Activated CD4-positive, alpha-beta memory T cell treated with anti-CD3 and anti-CD28 coated beads for 36 hours (primary cell): ENCODE measurements at places on chromosomes 7 and 10. TPM values are rescaled to one million over a fixed set of nuclear protein-coding genes. Genes with fewer than 3 reads are reported as not detected.

DNA sequence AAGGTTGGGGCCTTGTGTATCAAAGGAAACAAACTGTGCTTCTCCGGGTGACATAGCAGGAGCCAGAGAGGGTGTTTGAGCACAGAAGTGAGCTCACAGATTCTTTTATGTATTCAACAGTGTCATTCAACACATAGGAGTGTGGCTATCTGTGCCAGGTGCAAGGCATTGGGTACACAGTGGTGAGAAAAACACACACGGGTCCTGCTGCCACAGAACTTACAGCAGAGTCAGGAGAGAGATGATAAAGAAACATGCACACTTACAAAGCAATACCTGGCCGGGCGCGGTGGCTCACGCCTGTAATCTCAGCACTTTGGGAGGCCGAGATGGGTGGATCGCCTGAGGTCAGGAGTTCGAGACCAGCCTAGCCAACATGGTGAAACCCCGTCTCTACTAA, 16.3 kb upstream of the ECHDC3 start:
- no peak for DNase-seq

DNA sequence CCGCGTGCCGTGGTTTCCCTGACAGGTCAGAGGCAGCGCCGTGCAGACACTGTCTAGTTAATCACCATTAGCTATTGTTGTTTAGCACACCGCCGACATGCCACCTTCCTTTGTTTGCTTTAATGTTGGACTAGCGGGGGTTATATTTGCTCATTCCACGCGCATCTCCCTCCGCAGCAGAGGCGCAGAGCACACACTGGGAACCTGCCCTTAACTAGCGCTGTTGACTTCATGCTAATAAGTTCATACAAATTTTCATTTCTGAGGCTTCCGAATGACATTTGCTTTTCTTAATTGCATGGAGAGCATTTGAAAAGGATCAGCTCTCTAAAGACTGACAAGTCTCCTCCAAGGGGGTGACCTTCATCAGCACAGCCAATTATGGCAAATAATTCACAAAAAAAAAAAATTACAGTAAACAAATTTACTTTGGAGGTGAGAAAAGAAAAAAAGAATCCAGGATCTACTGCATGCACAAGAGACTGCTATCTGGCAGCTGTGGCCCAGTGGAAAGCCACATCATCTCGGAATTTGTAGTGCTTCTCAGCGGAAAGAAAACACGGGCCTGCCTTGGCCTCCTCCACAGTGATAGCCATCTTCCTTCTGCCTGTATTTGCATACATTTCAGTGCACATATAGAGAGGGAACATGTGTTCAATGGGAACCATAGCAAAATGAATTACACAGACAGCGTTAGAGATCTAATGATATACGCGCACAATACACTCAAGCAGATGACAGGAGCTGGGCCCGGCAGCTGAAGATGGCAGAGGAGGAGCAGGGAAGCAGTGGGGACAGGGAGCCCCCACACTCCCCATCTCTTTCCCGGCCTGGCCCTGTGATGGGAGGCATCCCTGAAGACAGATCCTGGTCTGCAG, 94.2 kb downstream of the EBF3 start:
- DNase-seq, result no peak

DNA sequence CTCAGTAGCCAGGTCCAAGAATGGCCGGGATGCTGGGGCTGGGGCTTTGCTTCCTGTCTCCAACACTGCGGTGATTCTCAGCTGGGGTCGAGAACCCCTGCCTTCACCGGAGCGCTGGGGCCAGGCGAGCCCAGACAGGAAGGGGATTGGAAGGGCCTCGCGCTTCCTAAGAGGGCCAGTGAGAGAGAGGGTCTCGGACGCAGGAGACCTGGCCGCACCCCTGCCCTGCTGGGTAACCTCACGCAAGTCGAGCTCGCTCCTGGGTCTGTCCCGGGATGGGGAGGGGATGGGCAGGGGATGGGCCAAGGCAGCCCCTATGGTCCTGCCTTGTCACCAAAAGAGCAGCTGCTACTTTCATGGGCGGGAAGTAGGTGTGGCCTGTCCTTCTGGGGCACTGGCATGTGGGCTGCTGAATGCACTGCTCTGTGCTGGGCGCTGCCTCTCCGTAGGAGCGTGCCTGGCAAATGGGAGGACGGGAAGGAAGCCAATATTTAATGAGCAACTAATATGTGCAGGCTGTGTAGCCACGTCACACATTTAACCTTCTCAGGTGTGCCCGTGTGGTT, 20.0 kb downstream of the KCNK18 start:
- peak; percentile 20 for DNase-seq

DNA sequence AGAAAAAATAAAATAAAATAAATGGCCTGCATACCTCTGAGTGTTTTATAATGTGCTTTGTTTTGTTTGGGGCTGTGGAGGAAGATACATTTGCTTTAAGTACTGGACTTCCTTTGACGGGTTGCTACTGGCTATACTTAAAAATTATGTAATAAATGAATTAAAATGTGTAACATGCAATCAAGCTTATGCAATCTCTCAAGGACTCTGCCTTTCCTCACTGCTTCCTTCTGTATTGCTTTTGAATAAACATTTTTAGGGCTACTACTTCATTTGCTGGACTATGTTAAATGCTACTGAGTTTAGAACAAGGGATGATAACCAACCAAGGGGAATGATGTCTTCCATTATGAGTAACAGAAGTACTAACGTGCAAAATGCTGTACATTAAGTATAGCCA, 91.6 kb downstream of the ETV1 start:
- DNase-seq, result no peak

DNA sequence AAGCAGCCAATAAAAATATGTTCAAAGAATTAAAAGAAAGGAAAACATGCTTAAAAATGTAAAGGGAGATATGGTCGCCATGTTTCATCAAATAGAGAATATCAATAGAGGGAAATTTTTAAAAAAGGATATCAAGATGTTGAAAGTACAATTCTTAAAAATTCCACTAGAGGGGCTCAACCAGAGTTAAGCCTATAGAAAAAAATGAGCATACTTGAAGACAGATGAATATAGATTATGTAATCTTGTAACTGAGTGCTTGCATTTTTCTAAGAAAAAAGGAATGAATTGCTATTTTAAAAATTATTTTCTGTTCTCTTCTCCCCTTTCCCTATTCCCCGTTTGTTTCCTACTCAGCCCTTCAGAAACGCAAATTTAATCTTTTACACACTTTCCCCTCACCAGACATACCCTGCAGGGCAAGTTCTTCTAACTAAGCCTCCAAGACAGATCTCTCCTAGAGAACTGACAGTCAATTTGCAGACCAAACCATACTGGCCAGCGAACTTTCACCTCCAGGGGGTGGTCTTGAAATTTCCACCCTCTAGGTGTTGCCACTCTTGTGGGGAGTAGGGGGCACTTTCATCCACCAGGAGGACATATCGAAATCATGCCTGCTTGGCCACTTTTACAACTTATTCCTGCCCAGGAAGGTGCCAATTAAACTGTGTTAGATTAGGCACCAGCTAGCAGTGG, 67.7 kb downstream of the NSUN6 start:
- DNase-seq, result no peak

DNA sequence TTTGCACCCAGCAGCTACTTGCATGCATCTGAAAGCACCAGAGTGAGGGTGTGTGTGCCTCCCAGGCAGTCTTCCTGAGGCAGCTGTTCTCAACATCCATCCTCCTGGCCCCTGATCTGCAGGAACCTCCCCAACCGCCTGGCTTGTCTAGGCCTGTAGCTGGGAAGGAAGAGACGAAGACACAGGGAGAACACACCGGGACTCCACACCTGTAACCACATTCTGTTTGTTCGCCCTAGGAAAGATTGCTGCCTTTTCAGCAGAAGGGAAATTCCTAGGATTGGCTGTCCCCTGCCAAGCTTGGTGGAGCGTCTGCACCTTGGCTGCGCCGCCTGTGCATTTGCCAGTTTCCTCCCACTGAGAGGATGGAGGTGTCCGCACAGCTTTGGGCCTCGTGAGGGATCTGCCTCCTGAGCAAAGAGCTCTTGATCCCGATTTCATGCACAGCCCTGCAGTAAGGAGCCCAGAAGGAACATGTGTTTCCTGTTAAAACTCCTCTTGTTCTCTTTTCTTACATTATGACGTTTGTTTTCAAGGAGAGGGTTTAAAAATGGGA, 154.6 kb downstream of the TPST1 start:
- DNase-seq, result no peak

GRCh38 chr10:100345570-100346330, 1.3 kb upstream of the SCD start:
- no peak for DNase-seq

DNA sequence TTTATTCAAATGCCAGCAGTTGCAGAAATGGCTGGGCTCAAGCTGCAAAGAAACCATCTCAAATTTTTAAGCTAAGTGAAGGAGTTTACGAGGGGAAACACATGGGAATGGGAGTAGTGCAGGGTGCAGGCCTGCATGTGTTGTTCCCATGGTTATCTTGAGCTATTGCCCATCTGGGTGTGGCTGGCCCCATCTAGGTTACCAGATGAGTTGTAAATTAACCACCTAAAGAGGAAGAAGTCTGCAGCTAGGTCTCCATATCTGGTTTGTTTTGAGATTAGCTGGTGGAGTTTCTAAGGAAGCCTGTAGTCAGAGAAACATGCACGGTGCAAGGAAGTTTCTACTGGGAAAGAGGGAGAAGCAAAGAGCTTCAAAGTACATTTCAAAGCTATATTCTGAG, 23.3 kb upstream of the STEAP2 start:
- no peak for DNase-seq

DNA sequence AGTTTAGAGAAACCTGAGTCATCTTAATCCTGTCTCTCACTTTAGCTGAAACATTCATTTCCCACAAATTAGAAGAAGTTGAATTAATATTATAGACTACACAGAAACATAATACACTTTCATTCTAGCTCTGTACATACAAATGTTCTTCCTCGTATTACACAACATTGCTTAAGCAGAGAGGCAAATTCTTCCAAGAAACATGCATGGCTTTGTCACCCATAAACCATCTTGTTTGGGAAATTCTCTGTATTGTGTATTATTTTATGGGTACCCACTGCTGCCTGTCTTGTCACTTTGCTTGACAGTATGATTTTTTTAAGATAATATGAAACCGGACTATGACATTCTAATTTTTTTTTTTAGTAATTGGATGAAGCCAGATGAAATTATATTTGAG, 104.0 kb downstream of the SRI start:
- no peak for DNase-seq

DNA sequence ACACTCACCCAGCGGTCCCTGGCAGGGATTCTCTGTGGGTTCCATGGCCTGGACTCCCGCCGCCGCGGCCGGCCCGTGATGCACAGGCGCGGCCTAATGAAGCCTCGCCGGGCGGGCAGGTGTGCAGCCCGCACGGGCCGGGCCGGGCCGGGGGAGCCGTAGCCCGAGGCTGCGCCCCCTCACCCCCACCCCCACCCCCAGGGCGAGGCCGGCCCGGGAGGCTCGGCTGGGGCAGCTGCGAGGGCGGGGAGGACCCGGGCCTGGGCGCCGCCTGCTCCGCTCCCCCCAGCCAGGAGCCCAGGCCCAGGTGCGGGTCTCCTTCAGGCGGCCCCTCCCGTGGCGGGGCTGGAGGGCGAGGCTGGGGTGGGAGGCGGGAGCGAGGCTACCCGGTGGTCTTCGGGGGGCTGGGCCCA, at the start of gene NOBOX:
Gene NOBOX (minus strand): TSS at position 45 of the 413 bp plus-strand sequence.
- no peak for DNase-seq

GRCh38 chr10:71575934-71576801, 143.4 kb downstream of the C10orf105 start:
- DNase-seq, result no peak

GRCh38 chr7:21238400-21239116, 189.3 kb upstream of the SP4 start:
- DNase-seq, result no peak

- no peak for DNase-seq
Observed at GRCh38 chr7:129940329-129940728, 12.4 kb downstream of the UBE2H start.

DNA sequence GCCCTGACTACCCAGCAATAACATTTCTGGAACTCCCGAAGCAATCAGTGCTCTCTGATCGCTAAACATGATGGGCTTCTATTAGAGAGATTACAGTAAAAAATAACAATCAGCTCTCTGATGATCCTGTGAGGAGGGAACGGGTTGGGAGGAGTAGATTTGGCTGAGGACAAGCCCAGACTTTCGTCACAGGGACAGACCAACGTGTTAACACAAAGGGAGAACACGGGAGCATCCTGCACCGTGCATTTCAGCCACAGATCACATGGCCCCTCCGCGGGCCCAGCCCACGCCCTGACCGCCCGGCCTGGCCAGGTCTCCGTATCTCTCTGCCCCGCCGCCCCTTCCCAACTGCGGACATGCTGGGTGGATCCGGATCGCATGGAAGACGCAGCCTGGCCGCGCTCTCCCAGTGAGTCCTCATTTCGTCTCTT, 95.0 kb upstream of the AGBL3 start:
- DNase-seq, result no peak

DNA sequence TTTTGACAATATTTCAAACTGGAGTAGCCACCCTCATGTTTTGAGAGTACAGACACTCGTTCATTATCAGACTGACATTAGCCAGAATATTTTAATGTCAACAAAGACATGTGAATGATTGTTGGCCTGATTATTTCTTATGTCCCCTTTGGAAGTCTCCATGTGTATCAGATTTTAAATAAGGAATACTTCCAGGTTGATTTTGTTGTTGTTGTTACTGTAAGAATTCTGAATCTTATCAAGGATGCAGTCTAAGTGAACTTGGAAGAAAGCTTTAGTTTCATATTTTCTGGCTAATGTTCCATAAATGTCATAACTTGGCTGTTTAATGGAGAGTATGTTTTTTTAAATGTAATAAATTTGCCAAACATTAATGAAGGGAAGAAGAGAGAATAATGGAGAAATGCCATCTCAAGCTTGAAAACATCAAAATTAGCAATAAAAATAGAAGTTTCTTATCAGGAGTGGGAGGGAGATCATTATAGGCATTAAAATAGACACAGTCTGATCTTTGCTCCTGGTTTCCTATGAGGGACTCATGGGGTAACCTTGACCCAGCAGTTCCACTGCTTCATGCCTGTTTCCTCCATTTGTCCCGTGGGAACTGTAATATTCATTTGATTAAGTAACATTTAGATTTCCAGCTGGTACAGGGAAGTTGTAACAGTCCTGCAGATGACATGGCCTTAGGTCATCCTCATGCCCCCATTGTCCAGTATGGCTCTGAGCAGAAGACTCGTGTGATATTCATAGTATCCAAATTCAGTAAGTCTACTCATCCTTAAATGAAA, 122.4 kb upstream of the KIAA1217 start:
- no peak for DNase-seq

GRCh38 chr7:4681886-4682620, at the start of gene FOXK1:
Gene FOXK1, plus strand, starts transcription at chr7:4682295. Its CDS starts 14 bp downstream, at chr7:4682309.
- DNase-seq, result peak; percentile 82

GRCh38 chr10:17348011-17348500, 106.3 kb downstream of the ST8SIA6 start:
- DNase-seq, result no peak

Gene HABP2
- not detected for total RNA-seq

Gene INSYN2A
- total RNA-seq, result not detected

Gene PTPRN2
- 0.64 TPM for total RNA-seq

Gene CSTF2T
- 26.4 TPM for total RNA-seq

Gene CPA1
- total RNA-seq, result not detected

Gene C10orf67
- total RNA-seq, result 0.07 TPM

Gene RET
- 0.17 TPM for total RNA-seq

Gene CCDC7
- total RNA-seq, result 11.6 TPM

Gene SP8
- total RNA-seq, result not detected
